ENCODE measurements at places on chromosomes 16 and 17.

GRCh38 chr16:75555213-75555706, 792 bp downstream of the TMEM231 start:
- DNase-seq, result no peak

GRCh38 chr17:78501241-78502036, 75.8 kb downstream of the DNAH17 start:
- DNase-seq, result no peak

GRCh38 chr17:65629234-65629690, 67.8 kb upstream of the AXIN2 start:
- no peak for DNase-seq

DNA sequence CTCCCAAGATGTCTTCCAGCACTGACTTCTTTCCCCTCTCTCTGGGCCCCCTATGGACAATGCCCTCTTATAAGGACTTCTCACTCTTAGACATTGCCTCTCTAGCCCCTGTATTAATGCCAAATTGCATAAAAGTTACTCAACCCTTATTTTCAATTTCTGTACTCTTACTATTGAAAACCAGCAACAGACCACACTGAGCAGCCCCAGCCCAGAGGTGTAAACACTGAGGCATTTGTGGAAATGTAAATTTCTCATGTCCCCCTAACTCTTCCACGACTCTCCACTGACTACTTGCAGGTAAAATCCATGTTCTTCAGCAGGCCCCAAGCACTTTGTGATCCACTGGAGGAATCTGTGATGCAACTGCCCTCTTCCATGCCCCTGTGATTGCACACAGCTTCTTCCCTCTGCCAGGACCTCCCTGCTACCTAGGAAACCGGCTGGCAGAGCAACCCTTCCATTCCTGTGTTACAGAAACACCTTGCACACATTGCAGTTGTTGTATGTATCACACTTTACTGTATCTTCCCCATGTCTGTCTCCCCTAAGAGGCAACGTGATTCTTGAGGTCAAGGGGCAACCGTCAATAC, 4.4 kb downstream of the N4BP1 start:
- no peak for DNase-seq

DNA sequence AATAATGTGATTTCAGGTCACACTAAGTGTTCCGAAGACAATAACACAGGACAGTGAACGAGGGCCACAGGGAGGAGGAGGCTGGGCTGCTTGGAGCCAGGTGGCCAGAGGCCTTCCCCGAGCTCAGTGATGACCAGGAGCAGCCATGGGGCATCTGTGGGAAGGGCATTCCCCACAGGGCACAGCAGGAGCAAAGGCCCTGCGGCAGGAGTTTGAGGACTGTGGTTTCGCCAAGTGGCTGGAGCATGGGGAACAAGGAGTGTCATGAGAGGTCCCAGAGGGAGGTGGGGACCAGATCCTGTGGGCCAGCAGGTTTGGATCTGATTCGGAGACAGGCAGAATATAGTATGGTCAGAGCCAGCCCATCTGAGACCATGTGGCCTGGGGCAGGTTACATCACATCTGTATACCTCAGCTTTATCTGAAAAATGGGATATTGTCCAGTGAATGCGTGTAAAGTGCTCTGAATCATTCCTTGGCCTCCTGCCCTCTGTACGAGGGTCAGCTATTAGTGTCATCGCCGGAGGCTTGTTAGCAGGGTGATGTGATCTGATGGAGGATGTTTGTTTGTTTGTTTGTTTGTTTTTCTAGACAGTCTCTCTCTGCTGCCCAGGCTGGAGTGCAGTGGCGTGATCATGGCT, 176.8 kb downstream of the KATNIP start:
- no peak for DNase-seq

- no peak for DNase-seq
Observed at GRCh38 chr17:50961282-50962220, 95.4 kb upstream of the TOB1 start.

GRCh38 chr17:38861399-38861843, 7.9 kb upstream of the RPL23 start:
- no peak for DNase-seq

DNA sequence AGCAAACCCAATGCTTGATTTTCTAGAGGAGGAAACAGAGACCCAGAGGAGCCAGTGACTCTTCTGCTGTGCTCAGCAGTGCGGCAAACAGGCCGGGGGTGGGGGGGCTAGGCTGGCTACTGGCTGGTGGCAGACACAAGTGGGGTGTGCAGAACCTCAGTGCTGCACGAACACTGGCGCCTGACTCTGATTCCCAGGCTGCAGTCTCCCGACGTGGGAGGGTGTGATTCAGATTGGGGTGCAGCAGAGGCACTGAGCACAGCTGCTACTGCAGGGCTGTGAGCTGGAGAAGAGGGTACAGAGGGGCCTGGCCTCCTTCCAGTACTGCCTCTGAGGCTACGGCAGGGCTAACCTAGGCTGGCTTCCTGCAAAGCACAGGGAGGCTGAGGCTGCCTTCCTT, 8.1 kb downstream of the RPL19 start:
- DNase-seq, result no peak

DNA sequence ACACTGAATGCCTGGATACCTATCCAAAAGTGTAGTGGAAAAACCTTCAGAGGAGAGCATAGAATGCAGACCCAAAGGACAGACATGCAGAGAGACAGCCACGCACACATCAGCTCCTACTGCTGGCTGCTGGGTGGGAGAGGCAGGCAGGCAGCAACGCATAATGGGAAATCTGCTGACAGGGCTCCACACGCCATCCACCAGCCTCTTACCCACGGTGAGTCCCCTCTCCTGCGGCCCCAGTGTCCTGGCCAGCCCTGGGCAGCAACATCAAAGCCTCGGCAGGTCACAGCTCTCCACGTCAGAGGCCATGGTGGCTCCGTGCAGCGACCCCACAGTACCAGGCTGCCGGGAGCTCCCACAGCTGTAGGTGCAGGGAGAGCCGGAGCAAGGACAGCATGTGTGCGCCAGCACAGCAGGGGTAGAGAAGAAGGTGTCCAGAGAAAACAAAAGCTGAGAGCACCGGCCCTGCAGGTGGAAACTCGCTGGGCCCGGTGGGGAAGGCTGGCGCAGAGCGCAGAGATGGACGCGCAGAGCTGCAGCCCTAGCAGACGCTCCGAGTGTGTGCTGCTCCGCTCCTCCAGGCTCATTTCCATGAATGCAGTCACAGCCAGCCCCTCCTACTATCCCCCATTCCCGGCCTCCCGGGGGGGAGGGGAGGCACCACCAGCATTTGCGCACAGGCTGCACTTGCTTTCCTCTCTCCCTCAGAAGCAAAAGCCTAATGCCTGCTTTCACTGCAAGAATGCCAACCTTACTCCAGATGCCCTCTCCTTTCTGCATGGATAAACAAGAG, 58.9 kb downstream of the CYTH1 start:
- DNase-seq, result no peak

GRCh38 chr16:4976079-4976478, 17.9 kb downstream of the SEC14L5 start:
- DNase-seq, result no peak

DNA sequence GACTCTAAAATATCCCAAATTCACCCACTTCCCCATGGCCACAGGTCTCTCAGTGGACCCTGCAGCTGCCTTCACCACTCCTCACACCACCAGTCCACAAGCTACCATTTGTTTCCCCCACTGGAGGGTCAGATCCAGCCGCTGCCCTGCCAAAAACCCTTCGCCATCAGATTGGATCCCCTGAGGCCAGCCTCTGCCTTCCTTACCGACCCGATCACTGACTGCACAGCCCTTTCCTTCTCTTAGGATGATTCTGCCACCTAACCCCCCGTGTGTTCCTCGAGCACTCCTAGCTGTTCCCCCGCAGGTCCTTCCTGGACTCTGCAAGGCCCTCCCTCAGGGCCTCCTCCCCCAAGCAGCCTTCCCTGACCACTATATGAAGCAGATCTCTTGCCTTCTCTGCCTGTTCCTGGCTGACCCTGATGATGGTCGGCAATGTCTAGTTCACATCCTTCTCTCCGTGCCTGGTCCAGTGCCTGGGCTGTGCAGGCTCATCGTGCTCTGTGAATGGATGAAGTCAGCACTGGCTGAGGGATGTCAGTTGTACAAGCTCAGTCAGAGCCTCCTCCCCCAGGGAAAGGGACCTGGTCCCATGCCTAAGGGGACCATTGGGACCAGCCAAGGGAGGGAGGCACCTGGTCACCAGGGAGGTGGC, 46.0 kb downstream of the CPNE2 start:
- no peak for DNase-seq

DNA sequence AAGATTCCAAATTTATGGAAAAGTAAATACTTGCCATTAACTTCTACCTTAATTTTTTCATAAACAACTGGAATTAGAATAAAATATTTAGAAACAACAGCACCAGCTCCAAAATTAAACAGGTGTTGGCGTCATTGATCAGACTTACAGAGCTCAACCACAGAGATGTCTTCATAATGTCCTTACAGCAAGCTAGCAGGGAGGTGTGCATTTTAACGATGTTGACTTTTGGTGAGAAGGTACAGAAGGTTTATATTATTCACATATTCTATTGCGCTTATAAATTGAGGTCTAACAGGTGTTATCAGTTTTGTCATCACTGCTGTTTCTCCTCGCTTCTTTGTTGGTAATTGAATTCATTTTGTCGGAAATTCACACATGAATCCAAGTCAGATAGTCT, 226.2 kb upstream of the CA10 start:
- DNase-seq, result no peak

- no peak for DNase-seq
Observed at GRCh38 chr17:68102318-68102758, 66.8 kb downstream of the KPNA2 start.

DNA sequence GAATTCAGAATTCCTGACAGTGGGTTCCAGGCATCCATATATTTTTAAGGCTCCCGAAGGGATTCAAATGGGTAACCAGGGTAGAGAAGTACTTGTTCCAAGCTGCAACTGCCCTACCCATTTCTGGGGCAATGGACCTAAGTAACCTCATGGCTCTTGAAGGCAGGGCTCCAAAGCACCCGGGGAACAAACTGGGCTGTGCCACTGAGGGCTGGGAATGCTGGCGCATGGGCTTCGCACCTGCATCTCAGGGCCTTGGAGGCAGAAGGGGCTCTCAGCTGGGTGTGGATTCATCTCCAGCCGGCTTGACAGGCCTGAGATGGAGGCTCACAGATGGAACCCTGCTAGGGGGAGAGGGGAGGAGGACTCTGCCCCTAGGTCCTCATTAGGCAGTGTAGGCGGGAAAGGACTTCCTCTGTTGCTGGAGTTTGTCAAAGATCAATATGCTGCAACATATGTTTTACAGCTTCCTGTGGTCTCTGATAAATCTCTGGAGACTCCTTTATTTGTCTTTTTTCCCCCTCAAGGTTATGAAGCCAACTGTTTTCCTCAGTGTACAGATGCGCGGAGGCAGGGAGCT, 232.3 kb upstream of the NLRP1 start:
- no peak for DNase-seq

DNA sequence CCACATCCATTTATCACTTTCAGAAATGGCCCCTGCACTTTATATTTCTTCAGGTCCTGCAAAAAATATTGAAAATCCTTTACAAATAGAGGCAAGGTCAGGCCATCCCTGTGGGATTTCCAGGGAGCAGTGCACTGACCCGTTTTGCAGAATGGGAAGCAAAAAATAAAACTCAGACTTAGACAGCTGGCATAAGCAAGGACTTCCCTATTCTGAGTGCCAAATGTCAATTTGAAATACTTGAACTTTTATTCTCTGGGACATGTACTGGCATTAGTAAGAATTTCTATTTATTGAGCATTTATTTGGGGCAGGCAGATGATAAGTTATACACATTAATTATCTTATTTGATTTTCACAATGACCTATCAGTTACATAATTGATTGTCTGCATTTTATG, 32.4 kb downstream of the PRKCB start:
- DNase-seq, result no peak

- DNase-seq, result no peak
Observed at GRCh38 chr16:30903596-30903995, 7.2 kb downstream of the CTF1 start.

- no peak for DNase-seq
Observed at GRCh38 chr17:8360260-8360659, 16.2 kb downstream of the KRABD2 start.

DNA sequence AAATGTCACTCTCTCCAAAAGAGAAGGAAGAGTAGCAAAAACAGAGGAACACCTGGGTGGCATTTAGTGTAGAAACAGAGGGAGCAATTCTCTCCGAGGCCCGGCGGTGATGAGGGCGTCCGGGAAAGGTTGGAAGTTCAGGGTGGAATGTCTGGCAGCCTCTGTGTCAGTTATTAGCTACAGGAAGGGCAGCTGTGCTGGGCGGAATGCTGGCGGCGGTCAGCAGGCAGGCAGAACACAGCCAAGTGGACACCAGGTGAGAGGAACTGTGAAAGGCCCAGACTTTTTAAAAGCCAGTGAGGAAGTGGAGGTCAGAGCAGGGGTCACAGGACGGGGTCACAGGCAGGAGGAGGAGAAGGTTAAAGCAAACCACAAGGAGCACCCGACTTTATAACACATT, 238.1 kb downstream of the NTN1 start:
- DNase-seq, result no peak

- no peak for DNase-seq
Observed at GRCh38 chr16:86515413-86515776, 5.1 kb downstream of the FOXF1 start.

- DNase-seq, result peak; percentile 13
Observed at GRCh38 chr17:11598274-11599221, at the start of gene DNAH9. DNAH9 (plus strand) TSS chr17:11598470; CDS start chr17:11598499, 29 bp downstream.

- no peak for DNase-seq
Observed at GRCh38 chr17:72354071-72354470, 233.3 kb downstream of the SOX9 start.

DNA sequence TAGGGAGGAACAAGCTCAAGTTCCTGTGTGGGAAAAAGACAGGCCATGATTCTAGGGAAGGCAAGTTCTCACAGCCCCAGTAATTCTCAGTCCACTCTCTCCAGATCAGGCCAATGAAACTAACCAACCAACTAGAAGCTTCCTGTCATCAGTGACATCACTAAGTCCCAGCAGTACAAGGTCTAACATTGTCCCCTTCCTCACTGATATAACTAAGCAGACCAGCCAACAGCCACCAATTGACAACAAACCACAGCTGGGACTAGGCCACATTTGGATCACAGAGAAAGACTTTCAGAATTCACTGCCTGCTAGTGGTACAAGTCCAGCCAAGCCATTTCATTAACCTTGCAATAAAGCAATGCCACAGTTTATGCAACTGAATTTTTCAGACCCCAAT, 94.0 kb downstream of the CACNG1 start:
- DNase-seq, result no peak

GRCh38 chr17:81494626-81495377, 17.8 kb downstream of the ACTG1 start:
- DNase-seq, result no peak

DNA sequence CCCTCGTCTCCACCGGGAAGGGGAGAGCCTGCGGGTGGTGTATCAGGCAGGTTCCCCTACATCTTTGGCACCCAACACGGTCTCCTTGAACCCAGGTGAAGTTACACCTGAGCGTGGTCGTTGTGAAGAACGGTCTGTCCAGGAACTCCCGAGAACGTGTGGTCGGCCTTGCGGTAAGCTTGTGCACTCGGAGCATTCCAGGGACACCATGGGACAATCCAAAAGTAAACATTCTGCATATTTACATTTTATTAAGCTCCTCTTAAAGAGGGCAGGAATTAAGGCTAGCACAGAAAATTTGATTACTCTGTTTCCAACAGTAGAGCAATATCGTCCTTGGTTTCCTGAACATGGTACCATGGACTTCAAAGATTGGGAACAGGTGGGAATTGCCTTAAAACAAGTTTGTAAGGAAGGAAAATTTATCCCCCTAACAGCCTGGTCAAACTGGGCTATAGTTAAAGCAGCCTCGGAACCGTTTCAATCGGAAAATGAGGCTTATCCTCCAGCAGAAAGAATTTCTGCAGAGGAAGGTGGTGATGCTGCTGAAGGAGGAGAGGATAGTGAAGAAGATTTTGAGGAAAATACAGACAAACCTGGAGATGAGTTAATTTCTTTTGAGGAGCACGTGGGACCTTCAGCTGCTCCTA, 18.2 kb downstream of the ALOX15B start:
- no peak for DNase-seq

GRCh38 chr16:73050201-73051099, 2.5 kb upstream of the ZFHX3 start:
- DNase-seq, result no peak
